Chondrocyte (in vitro differentiated cells): ENCODE measurements at places on chromosomes 11 and 22. TPM values are rescaled to one million over a fixed set of nuclear protein-coding genes. Genes with fewer than 3 reads are reported as not detected.

Gene TMPRSS6
- total RNA-seq = not detected in 3 replicates

DNA sequence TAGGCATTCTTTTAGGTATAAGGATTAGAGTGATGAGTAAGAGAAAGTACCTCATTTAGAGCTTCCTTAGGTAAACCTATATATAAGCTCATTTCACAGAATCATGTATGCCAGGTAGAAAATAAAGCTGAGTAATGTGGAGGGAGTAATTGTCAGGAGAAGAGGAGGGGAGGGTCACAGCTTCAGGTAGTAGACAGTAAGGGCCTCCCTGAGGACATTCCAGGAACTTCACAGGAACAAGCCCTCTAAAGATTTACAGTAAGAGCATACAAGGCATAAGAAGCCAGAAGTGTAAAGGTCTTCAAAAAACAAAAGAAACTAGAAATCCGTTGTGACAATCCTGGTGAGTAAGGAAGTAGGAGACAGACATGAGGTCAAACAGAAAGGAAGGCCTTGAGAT lies 57.6 kb downstream of the USP47 start:
- H3K4me1 ChIP-seq = peaks cover 18% of the 10 kb centered on the region
- DNase-seq = no peak
- peaks cover 9% of the 10 kb centered on the region for H3K36me3 ChIP-seq
- H3K4me3 ChIP-seq = no peak overlapping the region
- H3K27me3 ChIP-seq = no peaks in the 10 kb centered on the region

- H3K36me3 ChIP-seq = peaks cover 8% of the 10 kb centered on the region
- no peaks in the 10 kb centered on the region for H3K27me3 ChIP-seq
- no peak overlapping the region for H3K4me3 ChIP-seq
- no peak overlapping the region for H3K27ac ChIP-seq
- H3K4me1 ChIP-seq = peaks cover 46% of the 10 kb centered on the region
- DNase-seq = no peak
These were observed 50.2 kb downstream of the BCR start for GRCh38 chr22:23230348-23231068.

Gene DEFB131B
- not detected in 3 replicates for total RNA-seq
